ENCODE measurements at places on chromosomes 6 and 20.

GRCh38 chr20:219290-220115 is 7.6 kb upstream of the DEFB129 start:
- DNase-seq = no peak

GRCh38 chr6:54907355-54907754 is 60.8 kb downstream of the FAM83B start:
- no peak for DNase-seq

- no peak for DNase-seq
These were observed 148.9 kb downstream of the TMEM200A start for GRCh38 chr6:130514712-130515111.

DNA sequence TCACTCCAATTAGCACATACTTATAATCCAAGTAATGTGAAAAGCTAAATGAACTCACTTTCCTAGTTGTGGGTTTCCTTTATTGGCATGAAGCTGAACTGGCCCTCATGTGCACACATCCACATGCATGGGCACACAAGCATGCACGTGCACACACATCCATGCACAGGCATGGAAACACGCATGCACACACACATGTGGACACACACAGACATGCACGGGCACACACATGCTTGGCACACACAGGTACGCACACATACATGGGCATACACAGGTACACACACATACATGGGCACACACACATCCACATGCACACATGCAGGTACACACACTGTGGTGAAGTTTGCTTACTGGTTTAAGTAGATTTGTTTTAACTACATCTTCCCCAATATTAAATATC is 23.8 kb downstream of the SYNDIG1 start:
- no peak for DNase-seq

DNA sequence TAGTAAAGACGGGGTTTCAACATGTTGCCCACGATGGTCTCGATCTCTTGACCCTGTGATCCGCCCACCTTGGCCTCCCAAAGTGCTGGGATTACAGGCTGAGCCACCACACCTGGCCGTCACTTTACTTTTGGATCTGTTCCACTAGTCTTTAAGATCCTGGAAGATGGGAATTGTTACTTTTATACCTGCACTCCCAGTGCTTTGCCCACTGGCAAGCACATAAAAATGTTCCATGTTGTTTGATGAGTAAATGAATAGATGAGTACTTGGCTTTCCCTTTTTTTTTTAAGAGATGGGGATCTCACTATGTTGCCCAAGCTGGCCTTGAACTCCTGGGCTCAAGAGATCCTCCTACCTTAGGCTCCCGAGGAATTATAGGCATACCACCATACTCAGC is 84.8 kb upstream of the SASH1 start:
- no peak for DNase-seq

DNA sequence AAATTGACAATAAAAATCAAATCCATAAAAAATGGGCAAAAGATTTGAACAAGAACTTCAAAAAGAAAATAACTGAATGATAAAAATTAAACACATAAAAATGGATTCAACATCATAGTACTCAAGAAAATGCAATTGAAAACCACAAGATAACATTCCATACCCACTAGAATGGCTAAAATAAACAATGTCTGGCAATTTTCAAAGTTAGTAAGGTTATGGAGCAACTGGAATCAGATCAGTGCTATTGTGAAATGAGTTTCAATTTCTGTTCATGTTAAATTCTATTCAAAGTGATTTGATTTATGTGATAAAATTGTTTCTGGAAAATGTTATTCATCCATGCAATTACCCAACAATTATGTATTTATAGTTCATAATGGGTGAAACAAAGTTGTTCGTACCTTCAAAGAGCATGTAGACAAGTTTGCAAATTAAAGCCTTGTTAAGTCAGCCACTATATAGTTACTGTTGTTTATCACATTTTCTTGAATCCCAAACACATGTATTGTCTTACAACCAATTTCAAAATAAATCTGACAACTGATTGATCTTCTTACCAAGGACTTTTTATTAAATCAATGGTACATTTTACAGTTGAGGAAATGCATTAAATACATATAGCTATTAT is 151.5 kb upstream of the CENPW start:
- DNase-seq = no peak

- DNase-seq = peak; percentile 52
These were observed 37.7 kb downstream of the ADGRF1 start for GRCh38 chr6:47004463-47004862.

DNA sequence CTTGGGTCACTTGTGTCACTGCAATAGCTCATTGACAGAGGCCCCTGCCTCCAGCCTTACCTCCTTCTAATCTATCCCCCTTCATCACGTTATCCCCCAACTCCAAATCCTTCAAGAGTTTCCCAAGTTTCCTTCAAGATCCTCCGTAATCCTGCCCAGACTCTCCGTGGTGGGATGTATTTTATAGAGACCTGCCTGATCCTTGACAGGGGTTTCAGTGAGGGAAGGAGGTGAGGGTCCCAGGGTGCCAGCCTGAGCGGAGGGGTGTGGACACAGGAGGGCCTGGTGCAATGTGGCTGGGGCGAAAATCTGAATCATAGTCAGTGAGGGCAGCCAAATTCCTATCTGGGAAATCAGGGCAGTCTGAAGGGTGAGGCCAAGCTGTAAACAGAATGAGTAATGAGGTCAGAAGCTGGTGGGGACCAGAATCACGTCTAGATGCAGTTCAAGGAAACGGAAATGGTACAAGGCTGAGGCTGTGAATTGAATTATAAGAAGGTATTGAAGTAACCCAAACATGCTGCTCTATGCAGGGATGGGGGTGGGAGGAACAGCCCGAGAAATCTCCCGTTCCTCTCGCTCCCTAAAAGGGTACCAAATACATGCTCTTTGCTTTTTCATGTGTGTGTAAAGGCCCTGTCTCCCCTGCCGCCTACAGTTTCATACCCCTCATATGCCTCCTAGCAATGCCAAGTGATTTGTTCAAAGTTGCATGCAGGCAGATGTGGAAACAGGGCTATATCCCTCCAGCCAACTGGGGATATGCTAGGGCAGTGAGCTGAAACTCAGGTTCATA is 35.4 kb upstream of the PIM1 start:
- DNase-seq = no peak

DNA sequence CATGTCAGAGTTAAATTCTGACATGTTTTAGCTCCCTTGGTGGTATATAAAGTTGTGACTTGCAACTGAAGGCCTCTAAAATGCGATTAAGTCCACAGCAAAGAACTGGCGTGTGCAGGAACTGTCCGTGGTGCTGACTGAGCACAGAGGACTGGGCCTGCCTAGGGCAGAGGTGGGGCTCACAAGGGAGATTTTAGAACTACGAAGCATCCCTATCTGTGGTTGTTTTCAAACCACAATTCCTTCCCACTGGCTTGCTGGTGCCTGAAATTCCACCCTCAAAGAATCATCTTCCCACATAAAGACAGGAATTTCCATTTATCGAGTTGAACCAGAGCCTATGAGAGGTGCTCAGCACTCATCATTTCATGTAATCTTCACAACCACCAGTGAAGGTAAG is 30.1 kb downstream of the RIMS4 start:
- peak; percentile 13 for DNase-seq

GRCh38 chr6:157110607-157111006 is 212.7 kb downstream of the TMEM242 start:
- no peak for DNase-seq

DNA sequence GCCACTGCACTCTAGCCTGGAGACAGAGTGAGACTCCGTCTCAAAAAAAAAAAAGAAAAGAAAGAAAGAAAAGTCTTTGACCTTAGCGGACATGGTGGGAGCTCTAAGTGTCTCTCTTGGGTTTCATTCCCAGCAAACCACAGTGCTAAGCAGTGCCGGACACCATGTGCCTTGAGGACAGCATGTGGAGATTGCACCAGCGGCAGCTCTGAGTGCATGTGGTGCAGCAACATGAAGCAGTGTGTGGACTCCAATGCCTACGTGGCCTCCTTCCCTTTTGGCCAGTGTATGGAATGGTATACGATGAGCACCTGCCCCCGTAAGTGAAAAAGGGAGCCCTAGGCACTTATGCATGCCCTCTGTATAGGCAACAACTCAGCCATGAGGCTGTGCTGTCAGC is 79.4 kb downstream of the GFRA4 start:
- DNase-seq = no peak

DNA sequence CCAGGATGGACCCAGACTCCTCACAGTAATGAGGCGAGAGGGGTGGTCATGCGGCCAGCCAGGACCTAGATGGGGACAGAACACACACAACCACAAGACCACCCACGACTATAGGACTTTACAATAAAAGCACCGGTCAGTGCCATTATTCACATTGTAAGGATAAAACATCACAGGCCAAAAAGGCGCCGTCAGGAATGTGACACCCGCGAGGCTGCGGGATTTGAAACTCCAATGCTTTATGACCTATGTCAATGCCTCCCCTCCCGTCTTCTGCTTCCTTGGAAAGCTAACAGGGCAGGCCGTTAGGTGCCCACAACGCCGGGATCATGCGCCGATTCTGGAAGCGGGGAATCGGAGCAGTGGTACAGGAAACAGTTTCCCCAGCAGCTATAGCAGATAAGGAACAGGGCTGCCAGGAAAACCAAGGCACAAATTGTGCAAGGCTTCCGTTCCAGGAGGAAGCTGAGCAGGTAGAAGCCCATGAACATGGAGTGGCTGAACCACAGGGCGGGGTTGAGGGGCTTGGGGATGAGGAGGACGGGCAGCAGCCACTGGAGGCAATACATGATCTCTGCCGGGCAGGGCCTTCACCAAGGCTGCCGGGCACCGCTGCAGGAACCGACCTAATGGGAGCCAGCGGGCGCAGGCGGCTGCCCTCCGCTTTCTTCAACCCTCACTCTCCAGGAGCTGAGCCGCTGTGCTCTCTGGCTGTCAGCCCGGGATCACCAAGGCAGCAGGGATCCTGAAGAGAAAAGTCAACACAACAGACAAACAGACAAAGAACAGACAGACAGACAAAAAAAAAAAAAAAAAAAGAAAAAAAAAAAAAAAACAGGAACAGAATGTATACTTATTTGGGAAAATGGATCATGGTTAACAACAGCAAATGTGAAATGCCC is 2.2 kb upstream of the NNAT start:
- no peak for DNase-seq

DNA sequence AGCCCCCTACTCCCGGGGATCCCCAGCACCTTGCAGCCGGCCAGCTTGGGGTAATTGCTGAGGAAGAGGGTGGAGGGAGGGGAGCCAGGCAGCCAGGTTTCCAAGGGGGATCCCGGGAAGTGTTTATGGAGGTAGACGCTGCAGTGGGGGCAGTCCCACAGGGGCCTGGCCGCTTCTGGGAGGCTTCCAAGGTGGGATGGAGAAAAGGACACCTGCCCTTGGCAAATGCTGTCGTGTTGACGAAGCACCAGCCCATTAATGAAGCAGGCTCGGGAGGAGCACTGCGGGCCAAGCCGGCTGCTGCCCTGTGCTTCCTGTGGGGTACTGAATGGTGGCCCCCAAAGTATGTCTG is 82.4 kb downstream of the TMEM242 start:
- no peak for DNase-seq

DNA sequence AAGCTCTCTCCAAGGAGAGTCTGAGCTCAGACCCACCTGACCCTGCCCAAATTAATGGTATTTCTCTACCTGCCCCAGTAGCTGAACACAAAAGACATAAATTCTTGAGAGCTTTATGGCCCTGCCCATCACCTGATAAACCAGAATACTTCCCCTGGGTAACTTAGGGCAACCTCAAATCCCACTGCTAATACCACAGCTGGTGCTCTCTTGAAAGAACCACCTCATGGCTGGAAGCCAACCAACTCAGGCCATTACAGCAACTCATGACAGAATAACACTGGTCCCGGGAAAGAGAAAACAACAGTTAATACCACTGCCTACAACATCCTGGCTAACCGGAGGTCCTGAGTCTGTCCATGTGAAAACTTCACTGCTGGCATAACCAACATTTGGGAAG is 328.6 kb downstream of the NKAIN2 start:
- no peak for DNase-seq

DNA sequence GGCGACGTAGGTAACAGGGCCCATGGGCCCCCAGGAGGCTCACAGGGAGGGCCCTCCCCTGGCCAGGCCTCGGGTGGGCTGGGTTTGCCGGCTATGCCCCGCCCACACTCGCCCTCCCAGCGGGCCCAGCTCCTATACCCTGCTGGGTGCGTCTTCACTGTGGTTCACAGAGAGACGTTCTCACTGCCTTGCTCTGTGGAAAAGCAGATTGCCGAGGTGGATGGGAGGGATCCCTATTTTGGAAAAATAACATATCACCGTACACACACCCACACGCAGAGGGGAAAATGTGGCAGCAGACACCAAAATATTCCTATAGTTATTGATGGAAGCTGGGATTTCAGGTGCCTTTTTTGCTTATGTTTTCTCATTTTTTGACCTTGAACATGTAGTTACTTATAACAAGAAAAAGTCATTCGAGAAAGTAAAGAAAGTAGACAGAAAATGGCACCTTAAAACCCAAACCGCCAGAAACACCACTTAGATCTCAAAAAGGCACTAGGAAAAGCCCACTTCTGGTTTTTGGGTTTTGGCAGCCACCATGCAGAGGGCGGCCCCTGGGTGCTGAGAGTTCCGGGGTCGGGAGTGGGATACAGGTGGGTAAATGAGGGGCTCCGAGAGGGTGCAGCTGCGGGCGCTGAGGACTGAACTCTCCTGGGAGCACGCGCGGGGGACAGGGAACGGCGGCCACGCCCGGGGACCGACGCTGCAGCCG is 49.4 kb downstream of the TMEM242 start:
- peak; percentile 37 for DNase-seq
